ENCODE measurements at places on chromosomes 16 and 17.

- no peak for DNase-seq
Observed at GRCh38 chr16:802461-802860, 1.9 kb upstream of the GNG13 start.

DNA sequence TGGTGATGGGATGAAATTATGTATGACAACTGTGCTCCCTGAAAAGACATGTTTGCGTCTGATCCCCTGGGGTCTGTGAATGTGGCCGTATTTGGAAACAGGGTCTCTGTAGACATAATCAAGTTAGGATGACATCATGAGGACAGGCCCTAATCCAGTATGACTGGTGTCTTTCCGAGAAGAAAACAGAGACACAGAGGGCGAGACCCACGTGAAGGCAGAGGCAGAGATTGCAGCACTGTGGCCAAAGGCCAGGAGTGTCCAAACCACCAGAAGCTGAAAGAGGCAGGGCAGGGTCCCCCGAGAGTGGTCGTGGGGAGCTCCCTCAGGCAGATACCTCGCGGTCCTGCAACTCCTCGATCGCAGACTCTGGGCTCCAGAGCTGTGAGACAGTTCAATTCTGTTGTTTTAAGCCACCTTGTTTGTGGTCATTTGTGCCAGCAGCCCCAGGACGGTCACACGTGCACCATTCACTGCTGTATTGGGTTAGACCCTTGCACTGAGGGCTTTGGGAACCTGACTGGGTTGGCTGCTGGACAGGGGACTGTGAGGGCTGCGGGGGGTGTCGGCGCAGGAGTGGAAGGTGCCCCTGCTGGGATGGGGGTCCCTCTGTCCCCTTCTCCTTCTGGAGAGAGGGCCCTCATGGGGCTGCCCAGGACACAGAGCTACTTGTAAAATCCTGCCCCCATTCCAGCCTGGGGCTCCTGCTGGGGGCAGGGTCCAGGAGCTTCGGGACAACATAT, 27.7 kb downstream of the METRNL start:
- DNase-seq, result no peak

DNA sequence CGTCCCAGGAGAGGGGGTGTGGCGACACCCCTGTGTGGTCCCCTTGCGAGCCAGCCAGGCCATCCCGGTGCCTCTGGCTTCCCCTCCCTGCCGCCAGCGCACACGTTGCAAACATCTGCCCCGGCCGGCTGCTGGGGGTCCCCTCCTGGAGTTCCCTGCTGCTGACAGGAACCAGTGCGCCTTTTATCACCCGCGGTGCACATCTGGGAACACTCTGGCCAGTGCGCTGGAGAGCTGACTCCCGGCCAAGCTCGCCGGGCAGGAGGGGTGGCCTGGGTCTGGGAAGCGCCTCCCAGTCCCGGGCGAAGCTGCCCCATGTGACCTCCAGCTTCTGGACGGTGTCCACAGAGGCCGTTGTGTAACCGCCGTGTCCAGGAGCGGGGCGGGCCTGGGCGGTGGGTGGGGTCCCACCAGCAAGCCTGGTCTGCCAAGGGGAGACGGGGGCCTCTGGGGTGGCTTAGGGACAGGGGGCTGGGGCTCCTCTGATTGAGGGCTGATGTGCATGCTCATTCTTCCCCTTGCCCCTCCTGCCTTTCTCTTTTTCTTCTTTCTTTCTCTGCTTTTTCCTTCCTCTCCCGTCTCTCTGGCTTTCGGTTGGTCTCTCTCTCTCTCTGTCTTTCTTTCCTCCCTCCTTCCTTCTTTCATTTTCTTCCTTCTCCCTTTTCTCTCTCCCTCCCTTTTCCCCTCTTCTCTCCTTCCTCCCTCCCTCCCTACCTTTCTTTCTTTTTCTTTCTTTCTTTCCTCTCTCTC, 25.2 kb upstream of the CIBAR2 start:
- DNase-seq, result peak; percentile 19

GRCh38 chr17:47757386-47757785, 24.4 kb downstream of the TBX21 start:
- DNase-seq, result no peak

- no peak for DNase-seq
Observed at GRCh38 chr17:49723423-49723822, 15.7 kb upstream of the SLC35B1 start.

GRCh38 chr17:50440172-50440837, 14.3 kb downstream of the ACSF2 start:
- DNase-seq, result no peak

- DNase-seq, result no peak
Observed at GRCh38 chr17:3157218-3157617, 29.9 kb upstream of the OR1G1 start.

All from CD4-positive, alpha-beta T cell treated with Interferon gamma for 1 hour (primary cell).